NCI-H1930 (cell line): ENCODE measurements at places on chromosomes 4 and X.

GRCh38 chrX:45138525-45138924 is 62.2 kb downstream of the DIPK2B start:
- DNase-seq: no peak

GRCh38 chrX:128051526-128051925 is 677 bp downstream of the ACTRT1 start:
- DNase-seq: no peak

DNA sequence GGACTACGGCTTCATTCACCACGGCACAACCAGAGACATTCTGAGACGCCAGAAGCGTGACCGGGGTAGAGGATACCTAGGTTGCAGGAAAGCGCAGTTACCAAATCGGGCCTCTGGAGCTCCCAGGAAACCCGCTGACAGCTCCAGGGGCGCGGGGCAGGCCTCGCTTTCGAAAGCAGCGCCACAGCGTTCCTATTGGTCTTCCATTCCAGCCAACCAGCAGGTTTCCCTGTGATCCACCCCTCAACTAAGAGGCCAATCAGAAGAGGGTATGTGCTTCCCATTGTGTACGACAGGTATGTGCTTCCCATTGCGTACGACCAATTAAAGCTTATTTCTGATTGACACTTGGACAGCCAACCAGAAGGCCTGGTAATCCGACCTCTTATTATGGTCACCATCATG is 14.9 kb downstream of the SNX12 start:
- DNase-seq: no peak

GRCh38 chrX:9153300-9153699 is 119.4 kb upstream of the FAM9B start:
- no peak for DNase-seq

DNA sequence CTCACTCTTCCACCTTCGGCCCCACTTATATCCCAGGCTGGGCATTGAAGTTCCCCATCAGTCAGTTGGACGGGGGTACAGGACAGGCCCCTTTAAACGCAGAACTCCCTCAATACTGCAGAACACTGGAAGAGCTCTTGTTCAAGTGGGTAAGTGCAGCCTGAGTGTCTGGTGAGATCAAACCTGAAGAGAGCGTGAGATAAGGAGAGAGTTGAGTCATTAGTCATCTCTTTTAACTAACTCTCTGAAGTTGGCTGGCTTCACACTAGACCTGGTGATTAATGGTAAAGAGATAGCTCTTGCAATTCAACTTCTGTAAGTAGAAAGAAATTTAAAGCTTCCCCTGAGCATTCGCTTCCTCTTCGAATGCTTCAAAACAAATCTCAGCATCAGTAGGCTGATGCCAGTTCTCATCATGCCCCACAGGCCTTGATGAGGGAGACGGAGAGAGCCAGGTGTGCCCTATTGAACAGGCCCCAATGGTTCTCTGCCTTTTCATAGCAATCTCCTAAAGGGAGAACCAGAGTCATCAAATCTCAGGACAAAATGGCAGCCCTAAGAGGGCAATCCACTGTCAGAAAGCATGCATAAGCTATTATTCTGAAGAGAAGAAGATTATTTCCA is 41.0 kb upstream of the JADE1 start:
- DNase-seq: no peak

DNA sequence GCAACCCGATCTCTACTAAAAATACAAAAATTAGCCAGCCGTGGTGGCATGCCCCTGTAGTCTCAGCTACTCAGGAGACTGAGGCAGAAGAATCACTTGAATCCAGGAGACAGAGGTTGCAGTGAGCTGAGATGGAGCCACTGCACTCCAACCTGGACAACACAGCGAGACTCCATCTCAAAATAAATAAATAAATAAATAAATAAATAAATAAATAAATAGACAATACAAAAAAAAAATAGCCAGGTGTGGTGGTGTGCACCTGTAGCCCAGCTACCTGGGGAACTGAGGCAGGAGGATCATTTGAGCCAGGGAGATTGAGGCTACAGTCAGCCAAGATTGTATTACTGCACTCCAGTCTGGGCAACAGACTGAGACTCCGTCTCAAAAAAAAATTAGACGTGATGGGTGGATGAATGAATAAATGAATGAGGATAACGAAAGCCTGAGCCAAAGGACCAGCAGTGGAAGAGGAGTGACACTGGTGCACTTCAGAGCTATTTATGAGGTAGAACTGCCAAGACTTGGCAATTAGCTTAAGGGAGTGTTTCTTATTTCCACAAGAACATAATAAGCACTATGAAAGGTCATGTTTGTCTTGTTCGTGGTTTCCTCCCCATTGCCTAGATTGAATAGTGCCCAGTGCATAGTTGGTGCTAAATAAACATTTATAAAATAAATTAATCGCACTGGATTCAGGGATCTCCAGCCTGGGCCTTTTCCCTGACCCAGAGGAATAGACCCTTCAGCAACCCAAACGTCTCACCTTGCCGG is 232.2 kb downstream of the IDS start:
- no peak for DNase-seq

DNA sequence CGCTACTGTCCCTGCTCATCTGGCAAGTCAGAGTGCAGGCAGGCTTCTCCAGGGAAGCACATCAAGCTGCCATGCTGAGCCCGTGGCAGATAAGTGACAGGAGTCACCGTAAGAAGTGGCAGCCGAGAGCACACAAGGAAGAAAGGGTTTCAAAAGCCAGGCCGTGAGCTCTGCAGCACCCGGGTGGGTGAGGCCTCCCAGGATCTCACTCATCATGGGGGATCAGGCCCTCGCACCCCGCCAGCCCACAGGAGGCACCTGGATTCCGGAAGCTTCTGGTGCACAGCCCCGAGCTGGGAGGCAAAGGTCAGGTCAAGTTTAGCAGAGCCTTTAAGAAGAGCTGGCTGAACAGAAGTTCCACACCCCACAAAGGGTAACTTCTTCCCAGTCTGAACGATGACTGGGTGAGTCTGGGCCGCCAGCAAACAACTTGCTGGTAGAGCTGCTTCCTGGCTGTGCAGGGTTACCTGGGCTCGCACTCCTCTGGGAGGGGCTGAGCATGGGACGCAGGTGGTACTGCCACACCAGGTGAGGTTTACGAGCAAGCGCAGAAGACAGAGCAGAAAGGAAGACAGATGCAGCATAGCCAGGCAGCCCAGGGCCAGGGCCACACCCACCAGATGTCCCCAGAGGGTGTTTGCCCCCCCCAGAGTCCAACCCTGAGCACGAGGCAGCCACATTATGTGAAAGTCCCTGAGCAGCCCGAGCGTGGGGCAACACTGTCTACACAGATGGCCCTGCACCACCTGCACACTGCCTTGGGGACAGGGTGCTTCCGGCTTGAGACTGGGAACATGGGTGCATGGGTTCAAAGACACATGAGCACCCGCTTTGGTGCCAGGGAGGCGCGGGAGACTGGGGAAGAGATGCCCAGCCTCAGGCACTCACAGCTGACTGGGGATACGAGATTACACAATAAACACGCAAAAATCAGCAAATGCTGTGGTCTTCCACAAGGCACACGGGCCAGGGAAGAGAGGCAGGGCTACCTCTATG is 7.7 kb downstream of the CCNQ start:
- DNase-seq: no peak

GRCh38 chr4:145302725-145303124 is 122.3 kb upstream of the OTUD4 start:
- DNase-seq: no peak

GRCh38 chr4:184932343-184932742 is 85.9 kb upstream of the HELT start:
- no peak for DNase-seq

DNA sequence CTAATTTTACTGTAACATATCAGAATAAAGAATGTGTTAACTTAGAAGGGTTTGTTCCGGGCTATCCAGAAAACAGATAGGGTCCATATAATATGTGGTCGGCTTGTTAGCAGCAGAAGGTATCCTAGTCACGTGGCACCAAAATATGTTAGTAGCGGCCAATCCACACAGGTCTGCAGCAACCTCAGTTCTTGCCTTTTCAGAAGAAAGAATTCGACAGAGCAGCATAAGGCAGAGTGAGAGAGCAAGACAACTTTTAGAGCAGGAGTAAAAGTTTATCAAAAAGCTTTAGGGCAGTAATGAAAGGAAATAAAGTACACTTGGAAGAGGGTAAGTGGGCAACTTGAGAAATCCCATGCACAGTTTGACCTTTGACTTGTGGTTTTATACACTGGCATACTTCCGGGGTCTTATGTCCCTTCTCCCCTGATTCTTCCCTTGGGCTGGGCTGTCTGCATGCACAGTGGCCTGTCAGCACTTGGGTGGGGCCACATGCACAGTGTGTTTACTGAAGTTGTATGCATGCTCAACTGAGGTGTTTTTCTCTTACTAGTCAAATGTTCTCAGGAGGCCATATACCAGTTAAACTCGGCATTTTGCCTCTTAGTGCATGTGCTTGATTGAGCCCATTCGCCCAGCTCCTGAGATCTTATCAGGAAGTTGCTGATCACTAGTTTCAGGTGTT is 37.0 kb upstream of the ABCG2 start:
- DNase-seq: no peak

- no peak for DNase-seq
These were observed 14.6 kb upstream of the DCAF8L2 start for GRCh38 chrX:27575565-27575964.

DNA sequence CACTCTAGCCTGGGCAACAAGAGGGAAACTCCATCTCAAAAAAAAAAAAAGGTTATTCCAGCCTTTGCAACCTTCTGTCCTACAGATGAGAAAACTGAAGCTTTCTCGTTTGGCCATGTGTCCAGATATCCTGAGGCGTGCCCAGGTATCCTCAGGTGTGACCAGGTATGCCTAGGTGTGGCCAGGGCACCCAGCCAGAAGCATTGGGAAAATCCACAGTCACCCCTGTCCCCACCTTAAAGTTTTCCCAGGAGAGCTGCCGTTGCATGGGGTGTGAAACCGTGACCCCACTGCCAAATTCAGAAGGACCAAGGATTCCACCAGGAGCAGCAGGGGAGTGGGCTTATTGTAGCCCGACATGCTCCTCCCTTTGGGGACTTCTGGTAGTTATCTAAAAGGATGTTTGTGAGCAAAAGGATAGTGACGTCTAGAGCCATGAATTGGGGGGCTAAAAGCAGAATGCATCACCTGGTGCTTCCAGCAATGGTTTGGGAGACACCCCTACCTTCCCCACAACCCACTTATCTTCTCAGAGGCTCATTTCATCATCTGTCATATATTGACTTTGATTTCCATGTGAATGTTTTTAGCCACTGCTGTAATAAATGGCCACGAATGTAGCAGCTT is 4.0 kb upstream of the DHRSX start:
- DNase-seq: no peak

- DNase-seq: no peak
These were observed 24.9 kb downstream of the CEP135 start for GRCh38 chr4:55973650-55974049.

- no peak for DNase-seq
These were observed 6.9 kb downstream of the SH3TC1 start for GRCh38 chr4:8205749-8206611.

DNA sequence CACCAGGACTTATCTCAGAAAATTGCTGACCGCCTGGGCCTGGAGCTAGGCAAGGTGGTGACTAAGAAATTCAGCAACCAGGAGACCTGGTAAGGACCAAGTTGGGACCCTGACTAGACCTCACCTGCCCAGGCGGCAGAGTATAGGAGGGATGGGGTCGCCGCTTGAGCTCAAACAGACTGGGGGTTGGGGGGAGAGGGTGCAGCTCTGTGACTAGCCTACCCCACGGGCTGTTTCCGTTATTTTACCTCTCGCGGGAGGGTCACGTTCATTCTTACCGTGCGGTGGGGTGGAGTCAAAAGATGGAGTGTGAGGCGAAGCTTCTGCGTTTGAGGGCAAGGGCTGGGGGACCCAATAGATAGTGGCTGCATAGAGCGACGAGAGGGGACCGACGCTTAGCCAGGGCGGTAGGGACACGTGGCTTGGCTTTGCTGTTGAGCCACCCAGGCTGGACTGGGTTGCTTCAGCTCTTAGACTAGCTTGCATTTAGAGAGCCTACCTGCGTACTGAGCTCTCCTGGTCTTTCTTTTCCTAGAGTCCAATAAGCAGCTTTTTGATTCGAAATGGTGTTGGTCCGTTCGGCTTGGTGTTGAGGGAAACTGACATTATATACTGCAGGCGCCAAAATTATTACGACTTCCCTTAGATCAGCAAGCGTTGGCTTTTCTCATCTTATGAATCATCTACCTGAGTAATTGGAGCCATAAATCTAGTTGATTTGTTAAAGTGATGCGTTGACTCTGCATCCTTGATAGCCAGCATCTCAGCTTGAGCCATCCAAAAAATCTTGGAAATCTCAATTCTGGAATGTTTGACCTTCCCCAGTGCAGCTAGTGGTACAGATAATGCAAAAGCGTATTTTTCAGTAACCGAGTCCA is 591 bp downstream of the PRPS1 start:
- DNase-seq: peak; percentile 10

- DNase-seq: no peak
These were observed 12.3 kb downstream of the ABCD1 start for GRCh38 chrX:153736871-153737441.

DNA sequence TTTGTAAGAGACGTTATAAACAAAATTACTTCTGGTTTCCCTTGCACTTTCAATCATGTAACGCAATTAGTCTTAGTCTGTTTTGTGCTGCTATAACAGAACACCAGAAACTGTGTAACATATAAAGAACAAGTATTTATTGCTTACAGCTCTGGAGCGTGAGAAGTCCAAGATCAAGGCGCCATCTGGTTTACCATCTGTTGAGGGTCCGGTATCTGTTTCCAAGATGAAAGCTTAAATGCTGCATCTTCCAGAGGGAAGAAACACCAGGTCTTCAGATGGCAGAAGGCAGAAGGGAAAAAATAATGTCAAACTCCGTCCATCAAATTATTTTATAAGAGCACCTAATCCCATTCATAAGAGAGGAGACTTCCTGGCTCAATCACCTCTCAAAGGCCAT is 474.1 kb downstream of the PDGFC start:
- no peak for DNase-seq

DNA sequence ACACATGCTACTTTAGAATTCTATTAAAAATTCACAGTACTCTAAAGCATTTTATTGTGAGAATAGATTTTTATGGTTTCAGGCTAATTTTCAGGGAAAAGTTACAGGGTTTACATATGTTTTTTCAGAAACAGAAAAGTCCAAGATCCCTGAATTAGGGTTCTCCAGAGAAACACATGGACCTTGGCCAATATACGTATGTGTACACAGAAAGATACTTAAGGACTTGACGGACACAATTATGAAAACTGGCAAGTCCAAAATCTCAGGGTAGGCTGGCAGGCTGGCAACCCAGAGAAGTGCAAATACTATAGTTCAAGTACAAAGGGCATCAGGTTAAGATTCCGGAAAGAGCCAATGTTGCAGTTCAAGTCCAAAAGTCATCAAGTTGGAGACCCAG is 1897.8 kb upstream of the PCDH10 start:
- no peak for DNase-seq

DNA sequence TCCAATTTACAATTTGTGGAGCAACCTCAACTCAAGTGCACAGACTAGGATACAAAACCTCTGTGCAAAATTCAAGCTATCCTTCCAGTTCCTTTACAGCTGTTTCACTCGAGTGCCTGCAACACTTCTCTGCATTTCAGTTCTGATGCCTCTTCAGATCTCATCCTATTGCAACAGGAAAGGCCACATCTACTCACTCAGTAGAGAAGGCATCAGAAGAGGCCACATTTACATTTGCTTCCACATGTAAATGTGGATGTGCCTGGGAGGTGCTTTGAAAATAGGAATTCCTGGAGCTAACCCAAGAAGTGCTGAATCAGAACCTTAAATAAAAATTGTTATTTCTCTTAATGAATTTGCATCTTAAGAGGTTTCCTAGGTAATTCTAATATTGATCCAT is 45.8 kb upstream of the SERTM2 start:
- no peak for DNase-seq

GRCh38 chr4:58749206-58749605 is 1639.0 kb upstream of the IGFBP7 start:
- DNase-seq: no peak

GRCh38 chr4:108166441-108167315 is 2.1 kb downstream of the LEF1 start:
- peak; percentile 60 for DNase-seq
